ENCODE measurements at places on chromosomes 16 and 17.

- DNase-seq = peak; percentile 64
Observed at GRCh38 chr17:42459801-42460281, 1.2 kb downstream of the ATP6V0A1 start.

DNA sequence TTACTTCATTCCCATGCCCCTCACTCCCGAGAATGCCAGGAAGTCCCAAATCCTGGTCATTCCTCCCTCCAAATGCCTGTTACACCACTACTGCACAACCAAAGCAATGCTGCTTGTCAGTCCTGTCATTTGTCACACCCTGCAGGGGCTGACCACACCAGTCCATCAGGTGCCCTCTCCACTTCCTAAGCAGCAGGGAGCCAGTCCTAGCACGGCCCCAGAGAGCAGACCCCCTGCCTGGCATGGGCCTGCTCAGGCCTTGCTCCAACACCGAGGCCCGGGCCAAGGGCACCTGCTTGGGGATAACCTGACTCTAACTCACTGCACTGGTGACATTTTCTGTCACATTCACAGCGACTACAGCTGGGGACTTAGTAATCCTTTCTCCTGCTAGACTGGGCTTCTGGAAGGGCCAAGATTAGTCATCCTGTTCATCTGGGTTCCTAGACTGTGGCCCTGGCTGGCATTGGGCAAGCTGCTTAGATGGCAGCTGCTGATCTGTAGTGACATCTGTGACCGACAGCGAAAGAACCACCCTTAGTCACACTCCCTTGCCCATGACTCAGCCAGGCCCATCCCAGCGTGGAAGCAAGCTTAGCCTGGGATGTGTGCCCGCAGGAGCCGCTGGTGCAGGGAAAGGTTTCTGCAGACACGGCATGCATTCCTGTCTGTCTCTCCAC, 5.4 kb downstream of the ALYREF start:
- peak; percentile 97 for DNase-seq

DNA sequence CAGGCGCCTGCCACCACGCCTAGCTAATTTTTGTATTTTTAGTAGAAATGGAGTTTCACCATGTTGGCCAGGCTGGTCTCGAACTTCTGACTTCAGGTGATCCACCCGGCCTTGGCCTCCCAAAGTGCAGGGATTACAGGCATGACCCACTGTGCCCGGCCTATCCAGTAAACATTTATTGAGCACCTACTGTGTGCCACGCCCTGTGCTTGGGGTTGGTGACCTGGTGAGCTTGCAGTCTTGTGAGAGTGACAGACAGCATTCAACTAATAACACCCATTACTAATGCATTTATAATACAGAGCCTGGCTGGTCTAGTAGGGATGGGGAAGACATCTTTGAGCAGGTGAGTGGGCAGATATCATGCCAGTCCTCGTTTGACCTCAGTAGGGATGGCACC, 113.1 kb downstream of the SOCS1 start:
- DNase-seq = no peak

GRCh38 chr17:7260651-7261378, 1.5 kb downstream of the CLDN7 start:
- no peak for DNase-seq

DNA sequence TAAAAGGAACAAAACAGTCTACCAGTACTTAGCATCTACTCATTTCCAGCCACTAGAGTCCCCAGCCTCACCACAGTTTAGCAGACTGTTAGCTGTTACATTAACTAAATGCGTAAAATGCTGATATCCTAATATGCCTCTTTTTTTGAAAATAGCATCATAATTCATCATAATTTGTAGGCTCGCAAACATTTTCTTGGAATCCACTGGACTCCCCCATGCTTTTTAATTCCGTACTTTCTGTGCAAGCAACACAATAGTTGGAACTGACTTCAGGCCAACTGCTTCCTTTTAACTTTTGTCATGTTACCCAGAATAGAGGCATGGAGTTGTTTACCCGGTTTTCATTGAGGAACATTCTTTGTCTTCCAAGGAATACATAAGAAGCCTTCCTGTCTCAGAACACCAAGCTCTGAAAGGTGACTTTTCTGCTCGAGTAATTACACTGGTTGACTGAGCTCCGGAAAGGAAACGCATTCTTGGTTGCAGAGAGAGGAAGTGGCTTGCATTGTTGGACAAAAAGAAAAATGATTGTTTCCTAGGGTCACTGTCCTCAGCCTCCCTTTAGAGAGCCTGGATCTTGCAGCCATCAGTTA, 30.9 kb upstream of the SEC14L1 start:
- peak; percentile 62 for DNase-seq

DNA sequence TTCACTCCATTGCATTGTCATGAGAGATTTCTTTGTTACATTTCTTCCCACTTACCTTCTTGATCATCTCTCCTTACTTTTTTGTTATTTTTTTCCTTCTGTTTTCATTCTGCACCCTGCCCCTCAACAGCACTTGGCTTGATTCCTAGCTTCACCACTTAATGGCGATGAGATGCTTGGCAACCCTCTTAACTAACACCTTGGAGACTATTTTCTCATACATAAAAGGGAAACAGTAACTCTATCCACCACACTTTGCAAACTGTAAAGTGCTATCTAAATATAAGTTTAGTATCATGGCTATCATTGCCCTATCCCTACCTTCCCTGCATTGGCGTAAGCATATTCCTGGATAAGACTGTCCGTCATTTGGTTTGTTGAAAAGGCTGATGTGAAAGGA, 177.3 kb downstream of the SHISA6 start:
- no peak for DNase-seq

- no peak for DNase-seq
Observed at GRCh38 chr17:62765351-62765750, 42.8 kb downstream of the MARCHF10 start.

GRCh38 chr16:17345043-17345442, 125.7 kb downstream of the XYLT1 start:
- no peak for DNase-seq
